WERI-Rb-1 (cell line): ENCODE measurements at places on chromosomes 12 and 14.

DNA sequence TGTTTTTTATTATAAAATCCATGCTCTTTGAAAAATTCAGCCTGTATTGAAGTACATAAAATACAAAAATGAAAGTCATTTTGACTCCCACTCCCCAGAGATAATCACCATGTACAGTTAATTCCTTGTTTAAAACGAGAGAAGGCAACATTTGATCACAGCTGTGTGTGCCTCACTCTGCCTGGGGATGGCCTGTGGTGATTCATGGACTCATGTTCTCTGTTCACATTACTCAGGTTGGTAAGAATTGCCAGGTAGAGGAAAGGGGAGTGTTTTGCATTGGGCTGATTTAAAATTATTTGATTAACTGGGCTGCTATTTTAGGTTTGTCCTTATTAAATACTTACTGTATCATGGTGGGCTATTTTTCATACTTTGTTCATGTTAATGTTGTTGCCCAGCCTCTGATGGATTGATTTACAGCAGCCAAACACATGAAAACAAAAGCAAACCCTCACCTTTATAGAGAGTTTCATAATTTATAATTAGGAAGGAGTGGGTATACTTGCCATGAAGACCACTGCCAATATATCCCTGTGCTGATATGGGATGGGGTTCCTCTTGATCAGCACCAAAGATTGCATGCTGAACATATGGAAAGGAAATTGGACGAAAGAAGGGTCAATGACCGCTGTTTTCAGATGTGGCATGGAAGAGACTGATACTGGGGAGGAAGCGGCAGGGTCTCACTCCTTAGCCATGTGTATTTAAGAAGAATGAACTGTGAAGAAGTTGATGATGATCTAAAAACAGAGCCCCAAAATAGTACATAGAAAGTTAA lies 3.0 kb downstream of the ZBTB1 start:
- DNase-seq = no peak

GRCh38 chr14:51726166-51726899 lies 74.6 kb downstream of the FRMD6 start:
- no peak for DNase-seq

GRCh38 chr12:94670898-94671297 lies 20.5 kb upstream of the TMCC3 start:
- no peak for DNase-seq

DNA sequence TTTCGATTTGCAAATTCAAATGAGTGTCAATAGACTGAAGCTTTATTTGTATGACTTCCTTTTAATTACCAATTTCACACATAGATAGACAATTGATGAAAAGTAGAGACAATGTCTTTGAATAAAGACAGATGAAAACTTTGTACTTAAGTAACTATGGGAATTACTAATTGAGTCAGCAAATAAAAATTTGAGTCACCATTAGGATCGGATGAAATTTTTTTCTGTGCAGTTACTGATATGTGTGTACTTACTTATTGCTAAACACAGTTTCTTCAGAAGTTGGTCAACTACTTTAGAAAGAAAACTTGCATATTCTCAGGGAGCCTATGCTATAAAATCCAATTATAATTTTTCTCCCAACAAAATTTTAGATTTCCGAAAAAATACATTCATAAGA lies 224.9 kb upstream of the SLC16A7 start:
- DNase-seq = no peak

- no peak for DNase-seq
These were observed 8.1 kb upstream of the TEX22 start for GRCh38 chr14:105389976-105390848.

- DNase-seq = no peak
These were observed 71.3 kb downstream of the CLMN start for GRCh38 chr14:95248432-95248831.

DNA sequence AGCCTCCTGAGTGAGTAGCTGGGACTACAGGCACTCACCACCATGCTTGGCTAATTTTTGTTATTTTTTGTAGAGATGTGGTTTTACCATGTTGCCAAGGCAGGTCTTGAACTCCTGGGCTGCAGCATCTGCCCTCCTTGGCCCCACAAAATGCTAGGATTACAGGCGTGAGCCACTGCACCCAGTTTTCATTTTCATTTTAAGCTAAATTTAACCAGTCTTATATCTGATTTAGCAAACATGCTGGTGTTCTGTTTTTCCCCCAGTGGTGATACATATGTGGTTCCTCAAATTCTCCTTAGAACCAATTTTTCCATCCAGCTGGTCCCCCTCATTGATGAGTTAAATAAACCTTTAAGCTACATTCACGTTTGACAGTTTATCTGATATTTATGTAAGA lies 43.8 kb upstream of the BICD1 start:
- no peak for DNase-seq

DNA sequence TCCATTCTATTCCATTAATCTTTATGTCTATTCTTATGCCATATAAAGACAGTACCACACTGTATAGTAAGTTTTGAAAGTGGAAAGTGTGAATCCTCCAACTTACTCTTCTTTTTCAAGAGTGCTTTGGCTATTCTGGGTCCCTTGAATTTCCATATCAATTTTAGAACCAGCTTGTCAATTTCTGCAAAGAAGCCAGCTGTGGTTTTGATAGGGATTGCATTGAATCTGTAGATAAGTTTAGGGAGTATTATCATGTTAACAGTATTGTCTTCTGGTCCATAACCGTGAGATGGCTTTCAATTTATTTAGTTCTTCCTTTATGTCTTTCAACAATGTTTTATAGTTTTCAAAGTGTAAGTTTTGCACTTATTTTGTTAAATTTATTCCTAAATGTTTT lies 34.2 kb upstream of the GCH1 start:
- no peak for DNase-seq

DNA sequence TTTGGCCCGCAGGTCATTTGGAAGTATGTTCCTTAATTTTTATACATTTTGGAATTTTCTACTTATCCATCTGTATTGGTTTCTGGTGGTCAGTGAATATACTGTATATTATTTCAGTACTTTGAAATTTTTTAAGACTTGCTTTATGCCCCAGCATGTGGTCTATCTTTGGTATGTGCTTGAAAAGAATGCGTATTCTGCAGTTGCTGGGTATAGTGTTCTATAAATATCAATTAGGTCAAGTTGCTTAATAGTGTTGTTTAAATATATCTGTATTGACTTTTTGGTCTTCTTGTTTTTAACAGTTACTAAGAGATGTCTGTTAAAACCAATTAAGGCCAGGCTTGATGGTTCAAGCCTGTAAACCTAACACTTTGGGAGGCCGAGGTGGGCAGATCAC lies 21.7 kb upstream of the SIX1 start:
- no peak for DNase-seq

GRCh38 chr12:22459838-22460490 lies 84.4 kb downstream of the C2CD5 start:
- DNase-seq = peak; percentile 19

DNA sequence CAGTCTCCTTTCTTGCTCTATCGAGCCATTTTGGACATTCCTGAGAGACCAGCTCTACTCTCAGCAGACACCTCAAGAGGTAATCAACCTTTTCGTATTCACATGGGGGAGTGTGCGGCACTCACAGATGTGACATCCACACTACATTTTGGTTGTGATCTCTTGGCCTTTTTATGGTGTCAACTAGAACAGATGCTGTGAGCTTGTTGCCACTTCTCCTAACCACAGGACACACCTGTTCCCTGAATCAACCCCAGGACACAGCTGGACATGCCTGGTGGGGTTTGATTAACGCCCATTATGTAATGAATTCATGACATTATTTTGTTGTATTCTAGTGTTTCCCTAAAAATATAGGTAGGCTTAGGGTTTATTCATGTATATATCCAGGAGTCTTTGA lies 1143.6 kb downstream of the TMEM121 start:
- DNase-seq = no peak

DNA sequence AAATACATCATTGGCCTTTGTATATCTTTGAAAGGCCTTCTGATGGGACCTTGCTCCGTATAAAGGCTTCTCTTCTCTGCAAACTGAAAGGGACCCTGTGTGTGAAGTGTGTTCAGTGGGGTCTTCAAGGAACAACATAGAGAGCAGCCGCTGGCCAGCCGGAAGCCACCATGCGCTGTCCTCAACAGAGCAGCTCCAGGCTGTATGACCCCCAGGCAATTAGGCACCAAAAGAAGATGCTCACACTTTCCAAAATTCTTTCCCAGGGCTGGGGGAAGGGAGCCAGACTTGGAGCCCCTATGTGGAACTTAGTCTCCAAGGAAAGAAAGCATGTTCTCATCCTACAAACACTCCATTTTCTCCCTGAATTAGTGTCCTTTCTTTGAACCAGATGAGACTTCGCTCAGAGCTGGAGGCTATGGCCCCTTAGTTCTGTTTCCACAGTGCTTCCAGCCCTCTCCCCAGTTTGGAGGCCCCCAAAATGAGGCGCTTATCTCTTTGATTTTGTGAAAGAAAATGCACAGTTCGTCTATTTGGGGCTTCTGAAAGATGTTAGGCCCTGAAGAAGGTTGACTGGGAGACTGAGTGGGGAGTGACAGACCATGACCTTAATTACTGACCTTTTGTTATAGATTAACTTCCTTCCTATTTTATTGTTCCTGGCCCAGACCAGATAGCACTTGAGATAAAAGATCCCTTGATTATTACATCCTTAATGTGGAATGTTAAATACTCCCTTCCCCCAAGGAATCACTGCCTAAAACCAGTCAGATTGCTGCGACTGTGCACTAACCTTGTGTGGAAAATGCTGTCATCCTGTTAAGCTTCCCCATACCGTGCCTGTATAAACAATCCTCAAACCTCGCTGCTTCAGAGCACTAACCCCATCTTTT lies 128.3 kb upstream of the FGD4 start:
- DNase-seq = no peak

GRCh38 chr12:106245767-106246166 lies 2.1 kb downstream of the CKAP4 start:
- no peak for DNase-seq

DNA sequence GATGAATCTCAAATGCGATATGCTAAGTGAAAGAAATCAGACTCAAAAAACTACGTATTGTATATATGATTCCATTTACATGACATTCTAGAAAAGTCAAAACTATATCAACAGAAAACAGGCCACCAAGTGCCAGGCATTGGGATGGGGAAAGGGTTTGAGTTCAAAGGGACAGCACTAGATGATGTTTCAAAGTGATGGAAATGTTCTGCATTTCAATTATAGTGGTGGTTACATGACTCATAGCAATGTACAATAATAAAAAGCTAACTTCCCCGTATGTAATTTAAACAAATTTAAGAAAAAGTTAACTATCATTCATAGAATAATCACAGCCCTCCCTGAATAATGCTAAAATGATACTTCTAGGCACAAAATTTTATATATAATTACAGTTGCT lies 13.5 kb downstream of the HECTD1 start:
- no peak for DNase-seq

DNA sequence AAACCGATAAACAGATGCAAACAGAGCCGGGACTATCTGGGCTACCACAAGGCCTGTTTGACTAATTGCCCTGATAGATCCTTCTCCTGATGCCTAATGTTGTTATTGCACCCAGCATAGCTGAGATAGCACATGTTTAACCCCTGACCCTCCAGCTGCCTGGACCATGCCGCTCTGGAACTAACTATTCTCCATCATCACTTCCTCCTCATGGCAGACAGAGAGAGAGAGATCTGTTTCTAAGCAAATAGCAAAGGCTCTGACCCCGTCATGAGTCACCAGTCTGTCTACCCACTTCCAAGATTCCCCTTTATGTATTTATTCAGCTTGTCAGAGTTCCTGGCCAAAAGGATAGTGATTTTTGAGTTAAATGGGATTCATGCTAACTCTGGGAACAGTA lies 58.2 kb upstream of the FLRT2 start:
- no peak for DNase-seq

DNA sequence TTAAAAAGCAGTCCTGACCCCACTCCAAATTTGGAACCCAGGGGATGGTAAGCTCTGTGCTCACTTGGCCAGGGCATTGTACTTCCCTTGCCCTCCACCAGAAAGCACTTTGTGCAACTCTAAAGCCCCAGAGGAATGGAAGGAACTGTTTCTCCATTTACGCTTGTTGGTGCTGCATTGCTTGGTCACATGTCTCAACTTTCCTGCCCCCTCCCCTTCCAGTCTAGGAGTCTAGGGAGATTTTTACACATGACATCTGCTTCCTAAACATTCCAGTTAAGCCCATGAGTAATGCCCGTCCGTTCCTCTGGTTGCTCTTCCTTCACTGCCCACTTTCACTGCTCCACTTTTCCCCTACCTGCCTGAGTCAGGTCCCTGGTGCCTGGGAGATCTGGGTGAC lies 92.6 kb upstream of the MAP1LC3B2 start:
- peak; percentile 21 for DNase-seq

DNA sequence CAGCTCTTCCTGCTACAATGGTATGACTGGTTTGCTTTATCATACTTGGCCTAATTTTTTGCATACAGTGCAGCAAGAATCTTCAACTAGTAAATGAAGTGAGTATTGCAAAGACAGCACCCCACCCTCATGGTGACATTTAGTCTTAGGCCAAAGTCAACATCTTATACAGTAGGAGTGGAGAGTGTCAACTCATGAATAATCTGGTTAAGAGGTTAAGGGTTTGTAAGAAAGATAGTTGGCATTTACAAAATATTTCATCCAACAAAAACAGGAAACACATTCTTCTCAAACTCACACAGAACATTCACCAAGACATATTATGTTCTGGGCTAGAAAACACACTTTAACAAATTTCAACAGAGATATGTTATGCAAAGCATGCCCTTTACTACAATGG lies 2.2 kb upstream of the OAS1 start:
- no peak for DNase-seq

DNA sequence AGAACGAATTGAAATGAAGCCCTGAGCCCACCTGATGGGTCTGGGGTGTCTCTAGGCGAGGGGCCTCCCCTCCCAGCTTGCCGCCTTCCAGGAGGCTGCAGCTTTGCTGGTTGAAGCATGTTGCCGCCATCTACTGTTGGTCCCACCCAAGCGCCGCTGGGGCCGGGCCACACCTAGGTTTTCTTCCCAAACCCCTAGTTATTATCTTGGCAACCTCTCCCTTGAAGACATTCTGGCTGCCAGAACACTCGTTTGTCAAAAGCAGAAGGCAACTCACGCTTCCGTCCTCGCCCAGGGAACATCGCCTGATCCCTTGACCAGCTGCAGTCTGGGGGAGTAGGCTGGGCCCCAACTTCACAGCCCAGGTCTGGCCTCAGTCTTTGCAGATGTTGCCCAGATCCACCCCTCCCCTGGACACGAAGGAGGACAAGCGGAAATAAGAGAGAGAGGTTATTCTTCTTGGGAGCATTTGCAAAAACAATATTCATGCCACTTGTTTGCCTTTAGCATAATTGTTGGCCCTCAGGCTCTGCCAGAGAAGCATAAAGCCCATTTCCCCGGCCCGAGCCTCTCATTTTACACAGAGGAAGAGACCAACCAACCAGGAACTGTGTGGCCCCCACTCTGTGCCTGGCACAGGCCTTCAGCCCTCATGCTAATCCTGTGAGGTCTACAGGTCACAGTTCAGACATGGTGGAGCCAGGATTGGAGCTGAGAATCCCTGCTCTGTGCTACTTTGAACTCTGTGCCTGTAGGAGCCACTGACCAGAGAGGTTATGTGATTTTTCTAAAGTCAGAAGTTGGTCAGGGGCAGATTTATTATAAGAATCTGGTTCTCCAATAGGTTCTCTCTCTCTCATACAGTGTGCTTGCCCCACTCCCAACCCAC lies 6.8 kb downstream of the EMP1 start:
- DNase-seq = peak; percentile 73
